ENCODE measurements at places on chromosomes 6 and 20.

DNA sequence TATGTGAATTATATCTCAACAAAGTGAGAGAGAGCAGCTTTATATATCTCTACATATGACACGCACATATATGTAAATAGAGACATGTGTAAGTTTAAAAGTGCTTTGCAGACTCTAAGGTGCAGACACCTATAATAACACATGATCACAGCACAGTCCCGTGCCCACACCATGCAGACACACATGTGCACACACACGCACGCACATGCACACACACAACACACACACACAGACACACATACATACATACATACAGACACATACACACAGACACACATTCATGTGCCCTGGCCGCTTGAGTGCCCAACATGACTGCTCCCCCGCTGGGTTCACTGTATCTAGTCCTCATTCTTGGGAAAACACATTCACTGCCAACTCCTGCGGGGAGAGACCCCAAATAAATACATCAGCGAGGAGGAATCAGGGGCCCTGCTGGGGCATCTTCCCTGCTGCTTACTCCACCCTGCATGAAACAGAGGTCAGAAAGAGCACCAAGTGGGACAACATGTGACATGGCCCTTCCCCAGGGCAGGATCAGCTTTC, 121.3 kb downstream of the BMP7 start:
- no peak for DNase-seq

DNA sequence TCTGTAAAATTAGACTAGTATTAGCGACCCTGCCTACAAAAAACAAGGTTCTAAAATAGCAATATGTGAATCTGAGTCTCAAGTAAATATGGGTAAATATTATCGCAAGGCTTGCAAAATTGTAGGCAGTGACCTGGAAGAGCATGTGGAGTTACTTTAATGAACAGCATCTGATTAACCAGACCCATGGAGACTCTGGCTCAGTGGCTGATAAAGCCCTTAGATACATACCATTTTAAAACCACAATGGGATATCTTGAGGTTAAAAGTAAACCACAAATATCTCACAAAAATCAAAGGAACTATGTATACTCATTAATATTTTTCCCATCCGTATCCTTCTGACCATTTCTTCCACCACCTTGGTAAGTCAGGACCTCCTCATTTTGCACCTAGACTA, 187.0 kb downstream of the MTFR2 start:
- DNase-seq, result no peak

DNA sequence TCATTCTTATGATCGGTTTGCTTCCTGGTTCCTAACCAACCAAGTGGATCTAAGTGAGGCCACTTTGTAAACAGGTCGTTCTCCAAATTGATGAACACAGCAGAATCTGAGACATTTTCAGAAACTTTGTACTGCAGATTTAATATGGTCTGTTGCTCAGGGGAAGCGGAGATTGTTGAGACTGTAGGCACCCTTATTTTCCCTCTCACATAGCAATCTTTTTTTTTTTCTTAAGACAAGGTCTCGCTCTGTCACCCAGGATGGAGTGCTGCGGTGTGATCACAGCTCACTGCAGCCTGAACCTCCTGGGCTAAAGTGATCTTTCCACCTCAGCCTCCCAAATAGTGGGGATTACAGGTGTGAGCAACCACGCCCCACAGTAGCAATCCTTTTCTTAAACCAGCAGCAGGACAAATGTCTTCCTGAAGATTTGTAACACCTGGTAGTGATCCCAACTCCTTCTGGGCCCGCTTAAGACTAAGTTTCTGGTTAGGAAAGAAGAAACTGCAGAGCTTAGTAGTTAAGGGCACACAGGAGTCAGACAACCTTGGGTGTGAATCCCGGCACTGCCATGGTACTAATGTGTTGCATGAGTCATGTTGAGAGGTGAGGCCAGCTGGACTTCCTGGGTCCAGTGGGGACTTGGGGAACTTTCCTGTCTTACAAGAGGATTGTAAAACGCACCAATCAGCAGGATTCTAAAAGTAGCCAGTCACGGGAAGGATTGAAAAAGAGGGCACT, 48.4 kb upstream of the EZR start:
- DNase-seq, result no peak

GRCh38 chr20:10125757-10126156, 91.0 kb downstream of the ANKEF1 start:
- DNase-seq, result no peak

- DNase-seq, result no peak
Observed at GRCh38 chr6:73823046-73823735, 127.2 kb downstream of the CD109 start.

GRCh38 chr6:138533667-138534066, 34.4 kb upstream of the NHSL1 start:
- DNase-seq, result no peak

- DNase-seq, result peak; percentile 22
Observed at GRCh38 chr20:49534255-49534712, 33.7 kb downstream of the PTGIS start.

DNA sequence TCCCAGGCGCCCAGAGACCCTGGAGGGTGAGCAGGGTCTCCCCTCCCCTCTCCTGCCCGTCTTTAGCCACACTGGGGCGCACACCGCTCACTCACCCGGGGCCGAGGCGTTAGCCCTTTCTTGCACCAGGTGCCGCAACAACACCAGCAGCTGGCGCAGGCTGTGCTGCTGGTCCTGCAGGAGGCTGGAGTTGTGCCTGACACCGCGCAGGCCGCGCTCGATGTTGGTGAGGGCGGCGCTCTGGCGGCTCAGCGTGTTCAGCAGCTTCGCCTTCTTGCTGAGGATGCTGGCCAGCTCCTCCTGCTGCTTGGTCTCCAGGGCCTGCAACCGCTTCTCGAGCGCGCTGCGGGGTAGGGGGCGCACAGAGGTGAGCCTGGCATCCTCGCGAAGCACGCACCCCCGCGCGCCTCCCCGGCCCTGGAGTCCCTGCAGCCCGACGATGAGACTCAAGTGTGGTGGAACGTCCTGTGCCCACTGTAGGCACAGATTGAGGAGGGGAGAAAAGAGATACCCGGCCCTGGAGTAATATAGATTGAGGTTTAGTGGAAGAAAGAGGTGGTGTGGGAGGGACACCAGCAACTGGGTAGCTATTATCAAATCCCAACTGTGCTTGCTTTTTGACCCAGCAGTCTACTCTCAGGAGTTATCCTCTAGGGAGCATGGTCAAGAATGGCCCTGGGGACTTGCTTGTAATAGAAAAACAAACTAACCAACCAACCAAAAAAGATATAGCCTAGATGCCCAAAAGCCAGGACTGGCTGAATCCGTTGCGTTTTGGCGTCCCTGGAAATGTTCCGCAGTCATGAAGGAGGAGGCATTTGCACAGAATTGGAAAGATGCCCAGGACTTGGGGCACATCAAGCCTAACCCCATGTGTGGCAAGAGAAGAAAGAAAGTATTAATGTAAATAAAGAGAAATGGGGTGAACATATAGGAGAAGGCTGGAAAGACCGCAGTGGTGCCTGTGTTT, 30.9 kb downstream of the ANGPT4 start:
- no peak for DNase-seq

GRCh38 chr6:136284909-136285308, 4.7 kb downstream of the BCLAF1 start:
- DNase-seq, result no peak

- DNase-seq, result no peak
Observed at GRCh38 chr20:30288346-30288745, 969.1 kb upstream of the DEFB115 start.

DNA sequence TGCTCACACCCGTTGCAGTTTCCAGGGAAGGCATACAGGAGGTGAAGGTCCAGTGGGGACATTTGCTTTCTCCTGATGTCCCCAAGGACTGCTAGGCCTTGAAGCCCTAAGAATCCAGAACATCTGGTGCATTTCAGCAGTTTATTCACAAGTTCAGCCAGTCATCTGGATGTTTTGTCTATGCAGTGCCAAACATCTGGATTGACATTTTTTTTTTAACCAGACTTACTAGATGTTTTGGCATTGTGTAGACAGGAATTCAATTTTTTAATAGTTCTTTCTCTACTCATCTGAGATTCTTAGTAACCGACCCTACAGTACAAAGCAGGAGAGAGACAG, 256.2 kb downstream of the CLIC5 start:
- DNase-seq, result no peak

GRCh38 chr20:10972219-10972860, 298.5 kb upstream of the JAG1 start:
- no peak for DNase-seq

- DNase-seq, result no peak
Observed at GRCh38 chr20:18628330-18628920, 40.6 kb downstream of the DTD1 start.

- no peak for DNase-seq
Observed at GRCh38 chr6:13724182-13724581, 12.5 kb upstream of the RANBP9 start.

DNA sequence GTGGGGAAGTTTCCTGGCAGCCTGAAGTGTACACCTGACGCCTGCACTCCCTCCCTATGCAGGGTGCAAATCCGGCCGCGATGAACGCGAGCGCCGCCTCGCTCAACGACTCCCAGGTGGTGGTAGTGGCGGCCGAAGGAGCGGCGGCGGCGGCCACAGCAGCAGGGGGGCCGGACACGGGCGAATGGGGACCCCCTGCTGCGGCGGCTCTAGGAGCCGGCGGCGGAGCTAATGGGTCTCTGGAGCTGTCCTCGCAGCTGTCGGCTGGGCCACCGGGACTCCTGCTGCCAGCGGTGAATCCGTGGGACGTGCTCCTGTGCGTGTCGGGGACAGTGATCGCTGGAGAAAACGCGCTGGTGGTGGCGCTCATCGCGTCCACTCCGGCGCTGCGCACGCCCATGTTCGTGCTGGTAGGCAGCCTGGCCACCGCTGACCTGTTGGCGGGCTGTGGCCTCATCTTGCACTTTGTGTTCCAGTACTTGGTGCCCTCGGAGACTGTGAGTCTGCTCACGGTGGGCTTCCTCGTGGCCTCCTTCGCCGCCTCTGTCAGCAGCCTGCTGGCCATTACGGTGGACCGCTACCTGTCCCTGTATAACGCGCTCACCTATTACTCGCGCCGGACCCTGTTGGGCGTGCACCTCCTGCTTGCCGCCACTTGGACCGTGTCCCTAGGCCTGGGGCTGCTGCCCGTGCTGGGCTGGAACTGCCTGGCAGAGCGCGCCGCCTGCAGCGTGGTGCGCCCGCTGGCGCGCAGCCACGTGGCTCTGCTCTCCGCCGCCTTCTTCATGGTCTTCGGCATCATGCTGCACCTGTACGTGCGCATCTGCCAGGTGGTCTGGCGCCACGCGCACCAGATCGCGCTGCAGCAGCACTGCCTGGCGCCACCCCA, 1.2 kb downstream of the GPR6 start:
- no peak for DNase-seq

DNA sequence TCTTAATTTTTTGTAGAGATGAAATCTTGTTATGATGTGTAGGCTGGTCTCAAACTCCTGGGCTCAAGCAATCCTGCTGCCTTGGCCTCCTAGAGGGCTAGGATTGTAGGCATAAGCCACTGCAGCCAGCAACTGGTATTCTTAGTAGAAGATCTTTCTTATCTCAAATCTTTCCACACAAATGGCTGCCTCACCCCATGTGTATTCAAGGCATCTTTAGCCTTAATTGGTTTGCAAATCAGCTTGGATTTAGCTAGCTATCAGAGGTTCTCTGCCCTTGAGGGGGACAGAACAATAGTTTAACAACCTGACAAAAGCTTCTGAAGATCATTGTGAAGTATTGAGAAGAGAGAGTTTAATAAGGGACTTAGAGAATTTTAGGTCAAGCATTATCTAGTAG, 17.9 kb upstream of the ABRACL start:
- no peak for DNase-seq

DNA sequence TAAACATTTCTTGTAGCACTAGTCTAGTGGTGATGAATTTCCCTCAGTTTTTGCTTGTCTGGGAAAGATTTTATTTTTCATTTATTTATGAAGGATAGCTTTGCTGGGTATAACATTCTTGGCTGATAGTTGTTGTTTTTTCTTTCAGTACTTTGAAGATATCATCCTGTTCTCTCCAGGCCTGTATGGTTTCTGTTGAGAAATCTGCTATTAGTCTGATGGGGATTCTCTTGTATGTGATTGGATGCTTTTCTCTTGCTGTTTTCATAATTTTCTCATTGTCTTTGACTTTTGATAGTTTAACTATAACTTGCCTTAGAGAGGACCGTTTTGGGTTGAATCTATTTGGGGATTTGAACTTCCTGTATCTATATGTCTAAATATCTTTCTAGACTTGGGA, 207.1 kb downstream of the PACRG start:
- no peak for DNase-seq

DNA sequence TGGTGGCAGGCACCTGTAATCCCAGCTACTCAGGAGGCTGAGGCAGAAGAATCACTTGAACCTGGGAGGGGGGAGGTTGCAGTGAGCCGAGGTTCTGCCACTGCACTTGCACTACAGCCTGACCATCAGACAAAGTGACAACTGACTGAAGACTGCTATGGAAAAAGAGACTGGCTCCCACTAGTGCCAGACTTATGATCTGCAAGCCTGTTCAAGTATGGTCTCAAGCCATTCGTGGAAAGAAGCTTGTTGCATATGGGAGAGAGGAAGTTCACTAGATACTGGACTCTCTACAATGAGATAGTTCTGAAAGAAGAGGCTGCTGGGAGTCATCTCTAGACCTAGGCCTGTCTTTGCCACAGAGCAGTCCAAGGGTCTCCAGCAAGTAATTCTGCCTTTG, 26.7 kb downstream of the MDN1 start:
- no peak for DNase-seq

GRCh38 chr6:116390581-116390980, 19.8 kb downstream of the DSE start:
- no peak for DNase-seq

DNA sequence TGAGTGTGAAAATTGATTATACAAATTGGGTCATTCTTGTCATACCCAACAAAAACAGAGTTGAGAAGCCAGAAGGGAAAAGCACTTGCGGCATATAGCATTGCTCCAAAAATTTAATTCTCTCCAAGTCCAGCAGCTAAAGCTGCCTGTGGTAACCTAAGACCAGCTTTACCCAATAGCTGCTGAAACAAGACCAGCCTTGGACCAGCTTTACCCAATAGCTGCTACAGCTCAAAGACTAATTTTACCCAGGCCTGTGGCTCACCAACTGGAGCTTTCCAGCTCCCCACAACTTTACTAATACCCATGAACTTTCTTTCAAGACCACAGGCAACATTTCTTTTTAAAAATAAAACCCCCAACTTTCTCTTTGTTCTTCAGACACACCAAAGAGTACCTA, 32.8 kb upstream of the ZNF133 start:
- no peak for DNase-seq

- DNase-seq, result no peak
Observed at GRCh38 chr6:22709803-22710202, 140.4 kb downstream of the HDGFL1 start.

- no peak for DNase-seq
Observed at GRCh38 chr20:63696306-63696627, 185 bp upstream of the TNFRSF6B start.

GRCh38 chr20:8667306-8667705, 401.6 kb upstream of the PLCB4 start:
- no peak for DNase-seq

DNA sequence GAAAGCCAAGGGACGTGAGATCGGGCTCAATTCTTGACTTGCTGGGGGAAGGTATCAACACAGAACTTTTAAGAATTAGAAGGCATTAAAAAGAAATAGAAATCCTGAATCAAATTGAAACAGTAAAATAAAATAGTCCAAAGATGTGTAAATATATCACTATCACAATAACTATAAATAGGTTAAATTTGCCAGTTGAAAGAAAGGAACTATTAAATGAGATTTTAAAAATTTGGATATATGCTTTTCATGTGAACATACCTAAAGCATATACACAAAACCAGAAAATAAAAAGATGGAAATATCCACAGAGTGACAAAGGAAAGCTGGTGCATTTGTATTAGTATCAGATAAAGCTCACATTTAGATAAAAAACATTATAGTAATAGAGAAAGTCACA, 152.4 kb upstream of the ESR1 start:
- DNase-seq, result no peak

All from stimulated activated CD4-positive, alpha-beta T cell treated with anti-CD3 and anti-CD28 coated beads, TNF-alpha, amount 100 ng/mL, for 1 hour (primary cell).